ENCODE measurements at places on chromosomes 7 and 10.

- DNase-seq: no peak
Observed at GRCh38 chr10:69786791-69787190, 14.9 kb upstream of the COL13A1 start.

DNA sequence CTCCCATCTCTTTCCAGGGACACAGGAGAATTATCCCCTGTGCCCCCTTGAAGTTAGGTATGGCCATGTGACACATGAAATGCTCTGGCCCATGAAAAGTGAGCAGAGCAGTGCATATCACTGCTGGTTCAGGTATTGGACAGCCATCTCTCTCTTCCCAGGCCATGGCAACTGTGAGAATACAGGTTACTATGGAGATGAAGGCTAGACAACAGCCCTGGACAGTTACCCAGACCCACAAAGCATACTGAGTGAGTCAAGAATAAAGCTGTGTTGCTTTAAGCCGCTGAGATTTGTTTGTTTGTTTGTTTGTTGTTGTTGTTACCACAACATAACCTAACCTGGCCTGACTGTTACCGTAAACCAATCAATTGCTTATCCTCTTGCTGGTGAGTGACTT lies 722.3 kb downstream of the KCNMA1 start:
- no peak for DNase-seq

DNA sequence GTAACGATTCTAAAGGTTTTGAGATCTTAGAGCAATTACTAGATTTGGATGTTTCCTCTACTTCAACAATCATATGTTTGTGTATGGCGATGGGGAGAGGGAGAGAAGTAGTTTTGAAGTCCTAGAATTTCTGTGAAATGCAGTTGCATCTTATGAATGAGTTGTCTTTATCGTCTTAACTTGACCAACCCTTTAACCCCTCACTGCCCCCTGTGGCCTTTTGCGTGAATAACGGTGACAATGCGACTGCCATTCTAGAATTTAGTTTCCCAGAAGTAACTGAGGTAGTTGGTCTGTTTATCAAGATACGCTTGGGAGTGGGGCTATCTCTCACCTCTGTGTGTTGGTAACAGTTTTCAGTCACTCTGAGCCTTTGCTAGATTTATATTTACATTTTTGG lies 204.6 kb downstream of the HDAC9 start:
- no peak for DNase-seq

GRCh38 chr10:16853201-16853600 lies 36.0 kb upstream of the RSU1 start:
- no peak for DNase-seq

DNA sequence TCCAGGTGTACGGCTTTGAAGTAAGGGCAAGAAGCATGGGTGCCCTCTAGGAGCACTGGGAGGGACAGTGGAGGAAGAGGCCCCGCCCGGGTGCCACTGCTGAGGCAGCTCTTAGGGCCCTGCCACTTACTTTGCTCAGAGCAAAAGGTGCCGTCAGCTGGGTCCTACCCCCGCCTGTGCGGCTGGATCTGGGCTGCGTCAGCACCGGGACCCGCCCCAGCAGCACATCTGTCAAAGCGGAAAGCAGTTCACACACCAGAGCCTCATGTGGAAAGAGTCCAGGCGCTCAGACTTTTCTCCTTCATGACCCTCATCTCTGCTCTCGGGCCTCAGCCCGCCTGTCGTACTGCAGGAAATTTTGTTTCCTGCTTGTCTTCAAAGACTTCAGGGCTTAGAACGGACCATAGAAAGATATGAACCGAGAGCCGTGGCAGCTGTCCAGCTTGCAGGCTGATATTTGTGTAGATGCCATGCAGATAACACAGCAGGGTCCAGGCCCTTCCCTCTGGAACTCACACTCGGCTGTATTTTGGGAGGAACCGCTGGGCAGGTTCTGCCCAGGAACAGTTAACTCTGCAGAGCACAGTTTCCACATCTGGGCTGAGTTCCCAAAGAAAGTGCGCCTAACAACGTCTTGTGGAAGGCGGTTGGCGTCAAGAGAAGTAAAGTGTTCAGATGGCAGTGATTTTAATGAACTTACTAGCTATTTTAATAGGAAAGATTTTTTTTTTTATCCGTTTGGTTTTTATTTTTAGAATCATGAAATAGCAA lies 44.3 kb upstream of the PRKAR1B start:
- peak; percentile 66 for DNase-seq
